ENCODE measurements at places on chromosomes 5 and 9.

DNA sequence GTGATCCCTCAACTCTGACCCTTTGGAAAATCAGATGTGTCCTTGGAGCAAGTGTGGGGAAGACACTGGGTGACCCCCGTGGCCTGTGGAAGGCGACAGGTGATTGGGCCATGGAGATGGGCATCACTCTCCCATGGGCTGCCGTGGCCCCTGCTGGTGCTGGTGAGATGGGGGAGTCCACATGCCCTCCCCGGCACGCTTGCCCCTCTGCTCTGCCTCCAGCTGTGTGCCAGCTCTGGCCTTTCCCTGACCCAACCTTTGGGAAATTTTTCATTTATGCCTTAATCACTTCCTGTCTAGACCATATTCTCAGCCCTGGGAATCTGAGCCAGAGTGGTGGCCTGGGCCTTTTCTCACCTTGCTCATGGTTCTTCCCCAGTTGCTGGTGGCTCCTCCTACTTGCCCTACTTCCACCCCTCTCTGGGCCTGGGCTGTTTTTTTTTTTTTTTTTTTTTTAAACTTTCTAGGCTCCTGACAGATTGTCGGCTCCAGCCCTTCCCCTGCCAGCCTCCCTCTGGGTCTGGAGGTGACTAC lies 56.6 kb downstream of the RGS3 start:
- DNase-seq: no peak

DNA sequence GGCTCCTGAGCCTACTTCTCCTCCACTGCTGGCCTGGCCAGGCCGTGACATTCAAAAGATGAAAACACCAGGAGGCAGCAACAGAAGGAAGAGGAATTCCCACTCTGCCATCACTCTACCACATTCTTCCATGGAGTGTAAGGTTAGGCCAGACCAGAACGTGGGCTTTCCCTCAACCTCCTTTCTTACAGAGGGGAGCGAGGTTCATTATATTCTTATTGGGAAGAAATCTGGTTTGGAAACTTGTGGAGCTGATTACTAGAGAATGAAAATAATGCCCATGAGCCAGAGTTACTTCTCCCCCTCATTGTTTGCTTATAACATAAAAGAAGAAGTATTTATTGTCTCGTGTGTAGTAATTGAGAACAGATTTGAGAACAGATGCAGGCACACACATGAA lies 136.3 kb upstream of the BASP1 start:
- no peak for DNase-seq

GRCh38 chr9:12640016-12640587 lies 53.1 kb upstream of the TYRP1 start:
- no peak for DNase-seq

GRCh38 chr5:178069909-178070308 lies 43.4 kb upstream of the N4BP3 start:
- DNase-seq: no peak

- no peak for DNase-seq
These were observed 67.1 kb downstream of the ADAMTS2 start for GRCh38 chr5:179278119-179278518.
